ENCODE measurements at places on chromosomes 7 and 10. TPM values are rescaled to one million over a fixed set of nuclear protein-coding genes. Genes with fewer than 3 reads are reported as not detected.
A peak's percentile ranks its signal among the peaks of the same experiment; 100 is the strongest.

Gene CUBN
- 0.42 TPM for total RNA-seq

Gene ELN
- 6.9 TPM for total RNA-seq

Gene CLDN3
- total RNA-seq: 599 TPM

Gene SND1
- total RNA-seq: 163 TPM

Gene ACSL5
- total RNA-seq: 218 TPM

Gene RELN
- 1.1 TPM for total RNA-seq

Gene LIPJ
- total RNA-seq: 0.16 TPM

Gene CYP26C1
- total RNA-seq: not detected

Gene AKR1C3
- total RNA-seq: 75.6 TPM

Gene GIMAP2
- total RNA-seq: 6.9 TPM

DNA sequence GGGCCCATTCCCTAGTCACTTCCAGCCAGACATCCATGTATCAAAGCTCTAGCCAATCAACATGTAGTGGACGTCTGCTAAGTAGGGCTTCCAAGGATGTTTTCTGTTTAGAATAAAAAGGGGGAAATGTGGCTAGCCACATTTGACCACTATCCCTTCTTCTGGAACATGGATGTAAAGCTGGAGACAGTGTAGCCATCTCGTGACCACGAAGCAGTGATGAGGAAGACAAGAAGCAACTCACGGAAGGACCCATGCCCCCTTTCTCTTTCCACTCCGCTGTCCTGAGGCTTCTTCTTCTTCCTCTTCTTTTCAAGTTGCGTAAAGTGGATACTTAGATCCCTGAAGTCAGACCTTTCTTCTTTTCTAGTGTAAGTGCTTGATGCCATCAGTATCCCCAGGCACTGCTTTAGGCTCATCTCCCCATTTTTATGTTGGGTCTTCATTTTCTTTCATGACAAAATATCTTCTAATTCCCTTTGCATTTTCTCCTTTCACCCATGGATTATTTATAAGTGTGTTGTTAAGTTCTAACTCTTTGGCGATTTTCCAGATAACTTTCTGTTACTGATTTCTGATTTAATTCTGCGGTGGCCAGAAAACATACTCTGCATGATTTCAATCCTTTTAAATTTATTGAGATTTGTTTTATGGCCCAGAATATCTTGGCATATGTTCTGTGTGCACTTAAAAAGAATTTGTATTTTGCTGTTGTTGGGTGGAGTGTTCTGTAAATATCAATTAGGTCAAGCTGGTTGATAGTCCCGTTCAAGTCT is 594.5 kb downstream of the SDK1 start:
- no peaks in the 10 kb centered on the region for H3K4me1 ChIP-seq
- no peak for DNase-seq
- no peak overlapping the region for H3K27ac ChIP-seq
- no peak overlapping the region for H3K4me3 ChIP-seq
- no peaks in the 10 kb centered on the region for H3K27me3 ChIP-seq

- H3K27me3 ChIP-seq: no peaks in the 10 kb centered on the region
- no peaks in the 10 kb centered on the region for H3K36me3 ChIP-seq
- H3K4me3 ChIP-seq: no peak overlapping the region
- no peak for DNase-seq
- no peaks in the 10 kb centered on the region for H3K4me1 ChIP-seq
These were observed 173.5 kb downstream of the KCNMA1 start for GRCh38 chr10:77463967-77464745.

GRCh38 chr10:78178940-78179339 is 145.3 kb downstream of the RPS24 start:
- no peaks in the 10 kb centered on the region for H3K36me3 ChIP-seq
- H3K4me1 ChIP-seq: no peaks in the 10 kb centered on the region
- no peaks in the 10 kb centered on the region for H3K27me3 ChIP-seq
- DNase-seq: no peak
- no peak overlapping the region for H3K27ac ChIP-seq
- H3K4me3 ChIP-seq: no peak overlapping the region

GRCh38 chr7:118245267-118246040 is 20.9 kb downstream of the ANKRD7 start:
- no peak for DNase-seq
- H3K4me3 ChIP-seq: no peak overlapping the region
- H3K4me1 ChIP-seq: no peaks in the 10 kb centered on the region
- H3K36me3 ChIP-seq: no peaks in the 10 kb centered on the region

- no peaks in the 10 kb centered on the region for H3K36me3 ChIP-seq
- no peak overlapping the region for H3K27ac ChIP-seq
- no peak for DNase-seq
- H3K27me3 ChIP-seq: no peaks in the 10 kb centered on the region
These were observed 105.6 kb upstream of the BAIAP2L1 start for GRCh38 chr7:98506471-98506870.

GRCh38 chr10:126536148-126536547 is 134.3 kb downstream of the C10orf90 start:
- H3K27ac ChIP-seq: no peak overlapping the region
- no peaks in the 10 kb centered on the region for H3K36me3 ChIP-seq
- DNase-seq: no peak
- no peaks in the 10 kb centered on the region for H3K4me1 ChIP-seq

GRCh38 chr7:26208040-26208439 is 6.5 kb downstream of the CBX3 start:
- no peaks in the 10 kb centered on the region for H3K4me1 ChIP-seq
- DNase-seq: no peak
- H3K27ac ChIP-seq: no peak overlapping the region
- H3K27me3 ChIP-seq: no peaks in the 10 kb centered on the region
- H3K36me3 ChIP-seq: no peaks in the 10 kb centered on the region

- H3K4me1 ChIP-seq: no peaks in the 10 kb centered on the region
- H3K27me3 ChIP-seq: no peaks in the 10 kb centered on the region
- no peak for DNase-seq
- no peak overlapping the region for H3K4me3 ChIP-seq
These were observed 57.0 kb downstream of the SHTN1 start for GRCh38 chr10:116947841-116948529.

- no peak for DNase-seq
- no peak overlapping the region for H3K4me3 ChIP-seq
- no peak overlapping the region for H3K27ac ChIP-seq
- H3K36me3 ChIP-seq: no peaks in the 10 kb centered on the region
These were observed 9.7 kb downstream of the GBX1 start for GRCh38 chr7:151157645-151158329.

DNA sequence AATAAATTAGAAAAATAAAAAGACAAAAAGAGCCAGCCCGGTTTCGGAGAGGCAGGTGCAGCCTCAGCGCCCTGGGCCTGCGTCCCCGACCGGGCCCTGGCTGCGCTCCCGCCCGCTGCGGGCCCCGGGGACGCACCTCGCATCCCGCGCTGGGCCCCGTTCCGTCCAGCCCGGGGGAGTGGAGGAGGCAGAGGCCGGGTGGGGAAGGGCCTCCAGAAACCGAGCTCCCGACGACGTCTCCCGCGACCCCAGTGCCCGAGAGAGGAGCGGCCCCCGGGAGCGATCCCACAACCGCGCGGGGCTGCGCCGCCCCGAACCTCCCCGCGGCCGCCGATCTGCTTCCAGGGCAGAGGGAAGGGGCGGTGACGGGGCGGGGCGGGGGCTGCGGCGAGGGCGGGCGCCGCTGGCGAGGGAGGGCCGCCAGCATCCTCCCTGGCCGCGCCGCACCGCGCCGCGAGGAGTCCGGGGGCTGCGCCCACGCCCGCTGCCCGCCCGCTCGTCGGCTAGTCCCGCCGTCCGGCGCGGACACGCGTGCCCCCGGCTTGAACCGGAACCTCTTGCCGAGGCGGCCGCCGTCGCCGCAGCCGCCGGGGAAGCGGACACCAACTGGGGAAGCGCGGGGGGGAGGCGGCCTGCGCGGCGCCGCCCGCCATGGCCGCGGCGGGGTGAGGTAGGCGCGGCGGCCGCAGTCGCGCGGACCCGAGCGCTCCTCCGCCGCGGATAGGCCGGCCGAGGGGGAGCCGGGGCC is at the start of gene CCNY:
CCNY (plus strand) TSS at position 426 of the 748 bp plus-strand sequence. CDS start 545 bp downstream, outside the sequence.
- H3K27ac ChIP-seq: peak within 1 kb of the TSS; percentile 64
- H3K36me3 ChIP-seq: no peaks in the 10 kb centered on the region
- H3K4me3 ChIP-seq: peak within 1 kb of the TSS; percentile 91
- DNase-seq: peak; percentile 89
- no peaks in the 10 kb centered on the region for H3K27me3 ChIP-seq
- peaks cover 10% of the 10 kb centered on the region for H3K4me1 ChIP-seq

- H3K4me1 ChIP-seq: no peaks in the 10 kb centered on the region
- DNase-seq: no peak
- H3K27me3 ChIP-seq: no peaks in the 10 kb centered on the region
- no peaks in the 10 kb centered on the region for H3K36me3 ChIP-seq
- no peak overlapping the region for H3K27ac ChIP-seq
These were observed 1.1 kb downstream of the CUX1 start for GRCh38 chr7:101818287-101819071.

GRCh38 chr10:107430446-107430845 is 265.9 kb upstream of the SORCS1 start:
- H3K27me3 ChIP-seq: no peaks in the 10 kb centered on the region
- H3K4me3 ChIP-seq: no peak overlapping the region
- H3K4me1 ChIP-seq: no peaks in the 10 kb centered on the region
- no peak for DNase-seq
- no peak overlapping the region for H3K27ac ChIP-seq
- no peaks in the 10 kb centered on the region for H3K36me3 ChIP-seq

- no peaks in the 10 kb centered on the region for H3K36me3 ChIP-seq
- H3K27me3 ChIP-seq: no peaks in the 10 kb centered on the region
- no peak overlapping the region for H3K4me3 ChIP-seq
- H3K27ac ChIP-seq: no peak overlapping the region
- DNase-seq: peak; percentile 61
These were observed 41.5 kb upstream of the SLC39A12 start for GRCh38 chr10:17910125-17910789.

- H3K4me1 ChIP-seq: no peaks in the 10 kb centered on the region
- H3K4me3 ChIP-seq: no peak overlapping the region
- H3K27ac ChIP-seq: no peak overlapping the region
- DNase-seq: no peak
- H3K36me3 ChIP-seq: no peaks in the 10 kb centered on the region
These were observed 339.5 kb downstream of the ELMO1 start for GRCh38 chr7:37109016-37109683.

GRCh38 chr10:90326498-90327267 is 531.2 kb downstream of the HTR7 start:
- H3K27me3 ChIP-seq: no peaks in the 10 kb centered on the region
- no peak for DNase-seq
- H3K36me3 ChIP-seq: no peaks in the 10 kb centered on the region
- H3K4me3 ChIP-seq: no peak overlapping the region
- H3K27ac ChIP-seq: no peak overlapping the region

- H3K27me3 ChIP-seq: no peaks in the 10 kb centered on the region
- no peaks in the 10 kb centered on the region for H3K36me3 ChIP-seq
- no peak overlapping the region for H3K4me3 ChIP-seq
These were observed 467.2 kb downstream of the TCERG1L start for GRCh38 chr10:130844310-130844709.

DNA sequence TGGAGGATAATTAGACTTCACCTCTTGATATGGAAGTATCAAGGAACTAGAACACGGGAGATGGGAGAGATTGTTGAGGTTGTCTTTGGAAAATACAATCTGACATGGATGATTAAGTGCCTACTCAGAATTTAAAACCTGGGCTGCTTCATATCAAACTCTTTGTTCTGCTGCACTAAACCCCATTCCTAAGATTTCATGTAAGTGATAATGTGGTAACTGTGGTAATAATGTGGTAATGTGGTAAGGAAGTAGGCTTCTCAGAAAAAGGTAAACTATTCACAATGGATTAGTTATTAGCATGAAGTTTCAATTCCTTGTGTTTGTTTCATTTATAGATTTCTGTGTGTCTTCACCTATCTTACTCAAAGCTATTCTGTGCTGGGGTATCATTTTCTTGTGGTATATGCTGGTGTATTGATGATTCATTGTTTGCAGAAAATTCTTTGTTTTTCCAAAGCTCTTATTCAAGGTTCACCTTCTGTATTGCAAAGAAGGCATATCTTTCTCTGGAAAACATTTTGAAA is 129.9 kb upstream of the TAC1 start:
- H3K27ac ChIP-seq: no peak overlapping the region
- H3K4me1 ChIP-seq: no peaks in the 10 kb centered on the region
- H3K27me3 ChIP-seq: no peaks in the 10 kb centered on the region

All from colonic mucosa (tissue), 4 donors.